ENCODE measurements at places on chromosomes 13 and 19. TPM values are rescaled to one million over a fixed set of nuclear protein-coding genes. Genes with fewer than 3 reads are reported as not detected.

- DNase-seq = no peak
Measured at GRCh38 chr19:43966079-43966694, 15.2 kb downstream of the ZNF221 start.

DNA sequence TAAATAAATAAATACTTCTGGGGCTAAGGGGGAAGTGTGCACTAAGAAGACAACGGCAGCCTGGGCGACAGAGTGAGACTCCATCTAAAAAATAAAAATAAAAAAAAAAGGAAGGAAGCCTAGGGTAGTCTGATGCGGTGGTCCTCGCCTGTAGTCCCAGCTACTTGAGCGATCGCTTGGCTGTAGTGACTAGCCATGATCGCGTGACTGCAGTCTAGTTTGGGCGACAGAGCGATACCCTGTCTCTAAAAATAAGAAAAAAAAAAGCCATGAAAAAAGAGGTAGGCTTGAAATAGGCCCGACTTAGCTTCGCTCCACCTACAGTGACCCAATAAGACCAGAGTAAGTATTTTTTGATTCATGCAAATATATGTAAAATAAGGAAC, 661 bp upstream of the BABAM1 start:
- DNase-seq = no peak

DNA sequence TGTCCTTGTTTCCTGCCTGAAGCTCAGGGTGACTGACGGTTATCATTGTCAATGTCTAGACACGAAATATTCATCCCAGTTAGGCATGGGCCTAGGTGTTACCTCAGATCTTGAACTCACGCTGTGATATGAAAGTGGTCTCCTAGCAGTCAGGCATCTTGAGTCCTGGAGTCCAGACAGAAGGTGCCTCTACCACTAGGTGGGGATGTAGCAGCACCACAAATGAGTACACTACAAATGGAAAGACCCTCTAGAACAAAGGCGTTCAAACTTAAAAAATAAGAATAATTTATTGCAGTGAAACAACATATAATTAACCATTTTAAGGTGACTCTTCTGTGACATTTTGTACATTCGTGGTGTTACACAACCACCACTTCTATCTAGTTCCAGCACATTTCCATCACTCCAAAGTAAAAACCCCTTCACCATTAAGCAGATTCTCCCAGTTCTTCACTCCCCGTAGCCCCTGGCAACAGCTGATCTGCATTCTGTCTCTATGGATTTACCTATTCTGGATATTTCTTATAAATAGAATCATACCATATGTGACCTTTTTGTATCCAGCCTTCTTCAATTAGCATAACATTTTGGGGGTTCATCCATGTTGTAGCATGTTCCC, 11.9 kb upstream of the FRY start:
- DNase-seq = peak; percentile 55

GRCh38 chr13:111584101-111584672, 263.7 kb downstream of the TEX29 start:
- no peak for DNase-seq

DNA sequence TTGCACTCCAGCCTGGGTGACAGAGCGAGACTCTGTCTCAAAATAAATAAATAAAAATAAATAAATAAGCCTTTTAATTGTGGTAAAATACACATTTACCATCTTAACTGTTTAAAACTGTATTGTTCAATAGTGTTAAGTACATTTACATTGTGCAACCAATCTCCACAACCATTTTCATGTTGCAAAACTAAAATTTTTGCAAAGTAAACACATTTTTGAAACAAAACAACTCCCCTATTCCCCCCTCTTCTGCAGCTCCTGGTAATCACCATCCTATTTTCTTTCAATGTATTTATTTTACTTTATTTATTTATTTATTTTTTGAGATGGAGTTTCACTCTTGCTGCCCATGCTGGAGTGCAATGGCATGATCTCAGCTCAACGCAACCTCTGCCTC, 5.8 kb upstream of the B9D2 start:
- no peak for DNase-seq

- no peak for DNase-seq
Measured at GRCh38 chr13:110907951-110908898, 6.6 kb downstream of the ANKRD10 start.

- DNase-seq = peak; percentile 82
Measured at GRCh38 chr19:12669270-12670158, 2.9 kb downstream of the WDR83 start.

DNA sequence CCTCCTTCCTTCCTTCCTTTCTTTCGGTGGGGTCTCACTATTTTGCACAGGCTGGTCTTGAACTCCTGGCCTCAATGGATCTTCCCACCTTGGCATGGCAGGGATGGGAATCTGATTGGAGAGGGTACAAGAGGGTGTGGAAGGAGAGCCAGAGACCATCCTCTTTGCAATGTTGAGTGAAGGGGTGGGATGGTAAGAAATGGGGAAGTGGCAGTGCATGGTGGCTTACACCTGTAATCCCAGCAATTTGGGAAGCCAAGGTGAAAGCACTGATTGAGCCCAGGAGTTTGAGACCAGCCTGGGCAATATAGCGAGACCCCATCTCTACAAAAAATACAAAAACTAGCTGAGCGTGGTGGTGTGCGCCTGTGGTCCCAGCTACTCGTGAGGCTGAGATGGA, 5.5 kb downstream of the BLOC1S3 start:
- no peak for DNase-seq

- DNase-seq = peak; percentile 64
Measured at GRCh38 chr13:77918391-77919245, at the start of gene EDNRB. Gene EDNRB (minus strand): TSS chr13:77918831. CDS start chr13:77918573, 258 bp downstream.

DNA sequence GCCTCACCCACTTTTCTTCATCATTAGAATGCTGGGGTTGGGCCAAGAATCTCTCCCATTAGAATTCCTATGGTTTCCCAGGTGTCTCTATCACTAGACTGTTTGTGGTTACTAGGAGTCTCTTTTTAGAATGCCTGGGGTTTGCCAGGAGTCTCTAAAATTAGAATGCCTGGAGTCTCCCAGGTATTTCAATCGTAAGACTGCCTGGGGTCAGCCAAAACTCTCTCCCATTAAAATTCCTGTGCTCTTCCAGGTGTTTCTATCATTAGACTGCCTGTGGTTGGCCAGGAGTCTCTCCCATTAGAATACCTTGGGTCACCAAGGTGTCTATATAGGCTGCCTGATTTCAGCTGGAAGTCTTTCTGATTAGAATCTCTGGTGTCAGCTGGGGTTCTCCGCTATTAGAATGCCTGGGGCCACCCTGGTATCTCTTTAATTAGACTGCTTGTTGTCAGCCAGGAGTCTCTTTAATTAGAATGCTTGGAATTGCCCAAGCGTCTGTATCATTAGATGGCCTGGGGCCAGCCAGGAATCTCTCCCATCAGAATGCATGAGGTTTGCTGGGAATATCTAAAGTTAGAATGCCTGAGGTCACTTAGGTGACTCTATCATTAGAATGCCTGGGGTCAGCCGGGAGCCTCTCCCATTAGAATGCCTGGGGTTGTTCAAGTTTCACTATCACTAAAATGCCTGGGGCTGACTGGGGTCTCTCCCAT, 1479.2 kb downstream of the UQCRFS1 start:
- DNase-seq = no peak

DNA sequence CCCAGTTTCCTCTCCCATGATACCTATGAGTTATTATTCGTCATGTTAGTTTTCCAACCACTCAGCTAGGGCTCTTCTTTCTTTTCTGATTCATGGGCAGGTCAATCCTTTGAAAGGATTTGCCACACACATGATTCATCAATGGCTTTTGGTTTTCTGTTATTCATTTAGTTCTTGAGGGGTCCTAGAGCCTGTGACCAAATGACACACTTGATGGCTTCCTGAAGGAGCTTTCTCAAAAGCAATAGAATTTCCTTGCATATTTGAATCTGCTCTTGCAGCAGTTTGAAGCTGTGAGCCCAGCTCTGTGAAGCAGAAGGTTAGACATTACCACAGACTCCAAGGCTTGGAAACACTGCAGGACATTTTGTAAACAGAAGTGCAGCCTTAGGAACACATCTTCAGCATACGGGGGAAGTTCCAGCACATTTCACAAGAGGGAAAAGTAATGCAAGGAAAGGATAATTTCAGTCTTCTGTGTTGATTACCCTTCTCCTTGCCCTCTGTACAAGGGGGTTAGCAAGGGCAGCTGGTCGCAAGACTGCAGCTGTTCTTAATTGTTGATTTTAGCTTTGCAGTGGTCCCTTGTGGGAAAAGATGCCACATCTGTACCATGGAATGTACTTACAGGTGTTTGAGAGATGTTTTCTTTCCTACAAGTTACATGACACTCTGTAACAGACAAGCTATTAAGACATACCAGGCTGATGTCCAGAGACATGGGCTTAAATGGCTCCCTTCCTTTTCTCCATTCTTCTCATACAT, 338.6 kb downstream of the KCNRG start:
- DNase-seq = no peak

DNA sequence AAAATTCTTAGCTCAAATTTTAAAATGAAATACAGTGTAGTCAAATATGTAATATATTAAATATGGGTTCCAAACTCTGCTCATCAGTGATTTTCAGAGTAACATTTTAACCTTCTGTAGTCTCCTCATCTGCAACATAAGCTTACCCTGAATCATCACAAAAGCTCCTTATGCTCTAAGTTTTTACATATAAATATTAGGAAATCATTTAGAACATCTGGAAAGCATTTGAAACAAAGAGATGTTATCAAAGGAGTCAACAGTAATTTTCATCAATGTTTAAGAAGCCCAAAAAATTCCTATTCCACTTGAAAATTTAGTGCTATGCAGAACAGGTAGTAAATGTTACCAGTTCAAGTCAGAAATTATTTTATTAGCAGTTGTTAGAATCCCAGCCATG, 224.7 kb downstream of the DCT start:
- no peak for DNase-seq

DNA sequence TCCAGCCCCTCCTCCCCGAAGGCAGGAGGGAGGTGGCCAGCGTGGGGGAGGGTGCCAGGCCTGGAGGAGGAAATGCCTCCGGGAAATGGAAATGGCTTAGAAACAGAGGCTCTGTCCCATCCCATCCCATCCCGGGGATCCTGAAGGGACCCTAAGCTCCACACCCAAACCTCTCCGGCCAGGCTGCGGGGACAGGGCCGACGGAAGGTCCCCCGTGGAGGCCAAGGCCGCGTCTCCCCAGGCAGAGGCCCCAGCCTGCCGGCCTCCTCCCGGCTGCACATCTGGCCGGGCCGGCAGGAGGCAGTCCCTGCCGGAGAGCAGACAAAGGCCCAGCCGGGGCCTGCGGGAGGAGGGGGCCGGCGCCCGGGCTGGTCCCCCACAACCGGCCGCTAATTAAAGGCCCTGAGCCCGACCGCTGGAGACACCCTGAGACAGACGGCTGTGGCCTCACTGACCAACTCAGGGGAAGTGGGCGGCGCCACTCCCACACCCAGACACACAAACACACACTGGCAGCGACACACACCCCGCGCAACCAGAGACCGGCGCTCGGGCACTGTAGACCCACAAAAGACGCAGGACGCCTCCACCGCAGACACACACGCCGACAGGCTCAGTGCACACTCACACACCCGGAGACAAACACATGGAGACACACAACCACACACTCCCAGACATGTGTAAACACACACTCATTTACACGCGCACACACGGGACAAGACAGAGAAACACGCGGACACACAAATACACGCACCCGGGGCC, 1.1 kb downstream of the ADAMTS10 start:
- no peak for DNase-seq

DNA sequence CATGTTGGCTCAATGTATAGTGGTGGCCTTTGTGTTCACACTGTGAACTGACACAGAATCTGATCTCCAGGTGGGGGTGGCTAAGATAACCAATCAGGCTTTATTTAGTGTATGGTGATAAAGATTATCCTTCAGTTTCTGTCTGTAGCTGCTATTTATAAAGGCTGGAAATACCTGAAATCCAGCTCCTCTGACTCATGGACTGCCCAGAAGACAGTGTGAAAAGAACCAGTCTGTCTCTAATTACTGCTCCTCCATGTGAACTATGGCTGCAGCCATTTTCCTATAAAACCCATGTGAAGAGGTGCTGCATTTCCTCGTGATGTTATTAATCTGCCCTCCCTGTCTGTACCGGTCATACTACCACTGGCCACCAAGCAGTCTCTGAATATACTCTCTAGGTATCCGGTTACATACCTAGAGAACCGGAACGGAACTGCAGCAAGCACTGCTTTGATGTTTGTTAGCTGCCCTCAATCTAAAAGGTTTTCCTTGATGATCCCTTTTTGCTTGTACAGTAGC, 238.0 kb downstream of the LHFPL6 start:
- DNase-seq = no peak

Gene CD79A
- 3.7 TPM for total RNA-seq

Gene ZNF865
- 13.6 TPM for total RNA-seq

Gene RFPL4A
- total RNA-seq = not detected

Gene KIR2DL3
- not detected for total RNA-seq

Gene ZNF699
- total RNA-seq = 8.9 TPM

Gene HAUS5
- total RNA-seq = 19.2 TPM

All from ureter (tissue), 1 donor.